Esophagus squamous epithelium (tissue), 5 donors: ENCODE measurements at places on chromosomes 4 and X.

DNA sequence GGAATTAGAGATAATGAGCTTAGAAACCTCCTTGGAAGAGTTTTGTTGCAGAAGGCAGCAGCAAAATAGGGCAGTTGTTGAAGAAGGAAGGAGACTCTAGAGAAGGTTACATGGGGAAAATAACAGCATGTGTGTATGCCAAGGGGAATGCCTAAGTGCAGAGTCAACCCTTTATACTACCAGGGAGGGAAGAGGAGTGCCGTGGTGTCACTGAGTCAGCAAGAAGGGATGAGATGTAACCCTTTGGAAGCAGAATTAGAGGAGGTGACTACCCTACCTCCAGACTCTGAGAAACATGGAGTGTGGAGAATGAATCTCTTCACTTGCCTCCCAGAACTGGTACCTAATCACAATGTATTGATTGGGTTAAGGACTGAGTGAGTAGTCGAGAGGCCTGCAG is 6.7 kb upstream of the GABRE start:
- H3K4me1 ChIP-seq, result no peaks in the 10 kb centered on the region
- H3K36me3 ChIP-seq, result no peaks in the 10 kb centered on the region
- no peak for DNase-seq
- no peak overlapping the region for H3K4me3 ChIP-seq
- H3K27me3 ChIP-seq, result no peaks in the 10 kb centered on the region

DNA sequence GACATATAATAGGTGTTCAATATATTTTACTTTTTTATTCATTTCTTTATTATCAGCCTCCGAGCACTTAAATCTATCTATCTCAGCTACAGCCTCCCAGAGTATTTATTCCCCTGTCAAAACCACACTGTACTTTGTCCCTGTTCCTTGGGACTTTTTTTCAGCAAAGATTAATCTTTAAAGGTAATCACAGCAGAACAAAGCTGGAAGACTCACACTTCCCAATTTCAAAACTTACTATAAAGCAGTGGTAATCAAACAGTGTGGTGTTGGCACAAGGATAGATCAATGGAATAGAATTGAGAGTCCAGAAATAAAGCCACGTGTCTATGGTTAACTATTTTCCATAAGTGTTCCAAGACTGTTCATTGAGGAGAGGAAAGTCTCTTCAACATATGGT is 59.7 kb downstream of the KLHL13 start:
- no peak overlapping the region for H3K4me3 ChIP-seq
- H3K27me3 ChIP-seq, result no peaks in the 10 kb centered on the region
- DNase-seq, result no peak
- H3K36me3 ChIP-seq, result no peaks in the 10 kb centered on the region
- H3K27ac ChIP-seq, result no peak overlapping the region

DNA sequence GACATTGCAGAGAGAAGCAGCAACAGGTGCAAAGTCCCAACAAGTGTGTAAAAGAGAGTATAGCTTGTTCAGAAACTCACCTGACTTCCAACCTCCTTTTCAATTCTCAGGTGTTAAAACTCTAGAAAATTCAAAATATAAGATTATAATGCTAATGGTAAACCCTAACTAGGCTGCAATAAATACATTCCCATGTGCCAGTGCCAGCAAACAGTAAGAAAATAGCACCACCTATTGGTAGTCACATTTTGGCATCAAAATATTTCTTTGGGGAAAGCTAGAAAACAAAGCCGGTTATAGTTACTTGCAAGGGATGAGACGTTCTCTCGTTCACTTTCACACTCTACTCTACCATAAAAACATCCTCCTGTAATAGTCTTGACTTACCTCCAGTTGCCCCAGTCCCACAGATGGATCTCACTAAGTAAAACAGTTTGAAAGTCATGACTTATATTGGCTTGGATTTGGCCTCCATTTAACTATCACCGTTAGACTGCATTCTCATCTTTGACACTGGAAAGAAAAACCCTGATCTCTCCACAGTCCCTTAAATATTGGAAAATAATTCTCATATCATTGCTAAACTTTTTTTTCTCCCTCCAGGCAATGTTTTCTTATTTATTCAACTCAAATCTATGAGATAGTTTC is 9.6 kb downstream of the BMP3 start:
- no peak overlapping the region for H3K27ac ChIP-seq
- peaks cover 15% of the 10 kb centered on the region for H3K27me3 ChIP-seq
- no peak overlapping the region for H3K4me3 ChIP-seq
- no peaks in the 10 kb centered on the region for H3K4me1 ChIP-seq
- H3K36me3 ChIP-seq, result no peaks in the 10 kb centered on the region

DNA sequence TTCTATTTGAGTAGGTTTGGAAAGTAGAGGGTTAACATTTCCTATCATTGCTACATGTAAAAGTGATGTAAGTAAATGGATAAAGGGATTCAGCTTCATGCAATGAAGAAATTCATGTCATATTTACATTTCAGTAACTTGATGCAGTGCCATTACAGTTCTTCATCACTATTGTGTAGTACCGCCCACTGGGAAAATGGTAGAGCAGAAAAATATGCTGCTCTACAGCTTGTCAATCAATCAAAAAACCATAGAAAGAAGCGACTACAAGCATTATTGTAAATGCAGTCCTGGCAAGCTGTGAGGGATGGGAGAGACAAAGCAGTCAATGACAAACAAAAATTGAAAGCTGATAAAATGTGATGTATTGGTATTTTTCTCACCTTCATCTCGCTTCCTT is 1597.9 kb downstream of the RPA4 start:
- no peak for DNase-seq
- no peaks in the 10 kb centered on the region for H3K36me3 ChIP-seq
- no peak overlapping the region for H3K4me3 ChIP-seq
- H3K27ac ChIP-seq, result no peak overlapping the region
